ENCODE measurements at places on chromosomes 11 and 22.

DNA sequence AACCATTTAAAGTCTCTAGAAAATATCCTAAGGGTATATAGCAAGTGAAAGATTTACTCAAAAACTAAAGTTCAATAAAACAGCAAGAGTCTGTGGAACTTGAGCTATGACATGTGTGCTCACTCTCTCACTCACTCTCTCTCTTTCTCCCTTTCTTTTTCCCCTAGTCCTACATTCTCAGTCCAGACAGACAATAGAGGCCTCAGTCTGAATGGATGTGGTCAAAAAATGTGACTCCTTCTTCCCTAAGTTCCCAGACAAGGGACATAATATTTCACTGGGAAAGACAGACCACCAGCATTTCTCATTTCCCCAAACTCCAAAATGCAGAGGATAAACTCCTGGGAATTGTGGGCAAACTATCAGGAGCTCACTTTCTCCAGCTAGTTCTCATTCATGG is 17.6 kb upstream of the APLNR start:
- DNase-seq, result no peak

DNA sequence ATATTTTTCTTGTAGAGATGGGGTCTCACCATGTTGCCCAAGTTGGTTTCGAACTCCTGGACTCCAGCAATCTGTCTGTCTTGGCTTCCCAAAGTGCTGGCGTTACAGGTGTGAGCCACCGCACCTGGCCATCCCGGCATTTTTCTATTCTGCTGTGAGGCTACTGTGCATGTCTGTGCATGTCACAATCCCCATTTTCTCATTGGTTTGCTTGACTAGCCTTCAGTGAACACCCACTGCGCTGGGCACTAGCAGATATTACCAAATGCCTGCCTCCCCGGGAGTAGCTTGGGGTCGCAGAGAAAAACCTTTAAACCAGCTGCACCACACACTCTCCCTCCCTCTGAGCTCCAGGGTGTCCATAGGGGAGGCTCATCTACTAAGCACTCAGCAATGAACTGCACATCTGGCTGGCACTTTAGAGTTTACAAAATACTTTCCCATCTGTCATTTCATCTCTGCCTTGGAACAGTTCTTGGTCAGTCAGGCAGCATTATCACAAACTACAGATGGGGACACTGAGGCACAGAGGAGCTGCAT is 4.9 kb downstream of the CSNK1E start:
- no peak for DNase-seq

GRCh38 chr11:124889191-124890091 is 8.2 kb downstream of the ROBO4 start:
- no peak for DNase-seq

- DNase-seq, result no peak
These were observed 57.9 kb upstream of the CRTAM start for GRCh38 chr11:122780296-122780949.

DNA sequence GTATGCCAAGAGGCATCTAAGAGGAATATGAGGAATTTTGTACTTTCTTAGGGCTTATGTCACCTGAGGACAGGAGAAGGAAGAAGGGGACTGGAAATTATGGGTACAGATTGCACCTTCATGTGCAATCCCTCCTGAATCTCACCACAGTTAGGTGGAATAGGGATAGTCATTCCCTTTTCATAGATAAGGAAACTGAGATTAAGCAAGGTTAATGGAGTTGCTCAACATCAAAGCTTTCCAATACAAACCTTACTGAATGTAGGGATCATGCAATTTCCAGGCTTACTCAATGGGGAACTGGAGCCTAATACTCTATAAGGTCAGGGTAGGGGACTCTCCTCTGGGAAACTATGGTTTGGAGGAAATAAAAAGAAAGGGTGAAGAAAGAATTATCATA is 133.0 kb downstream of the C11orf87 start:
- DNase-seq, result no peak

DNA sequence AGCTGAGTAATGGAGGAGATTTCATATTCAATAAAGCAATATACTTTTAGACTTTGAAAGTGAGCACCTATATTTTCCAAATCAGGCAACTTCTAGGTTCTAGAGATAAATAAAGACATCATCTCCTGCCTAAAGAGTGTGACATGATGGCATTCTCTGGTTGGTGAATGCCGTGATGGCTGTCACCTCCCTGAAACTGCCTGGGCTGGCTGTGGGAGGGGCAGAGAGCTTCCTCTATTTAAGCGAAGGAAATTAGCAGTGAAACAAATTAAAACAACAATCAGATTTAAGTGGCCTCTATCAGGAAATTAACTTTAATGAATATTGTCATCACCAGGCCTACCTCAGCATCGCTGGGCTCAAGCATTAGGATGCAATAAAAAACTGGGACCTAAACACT is 113.9 kb downstream of the ARL14EP start:
- DNase-seq, result no peak

DNA sequence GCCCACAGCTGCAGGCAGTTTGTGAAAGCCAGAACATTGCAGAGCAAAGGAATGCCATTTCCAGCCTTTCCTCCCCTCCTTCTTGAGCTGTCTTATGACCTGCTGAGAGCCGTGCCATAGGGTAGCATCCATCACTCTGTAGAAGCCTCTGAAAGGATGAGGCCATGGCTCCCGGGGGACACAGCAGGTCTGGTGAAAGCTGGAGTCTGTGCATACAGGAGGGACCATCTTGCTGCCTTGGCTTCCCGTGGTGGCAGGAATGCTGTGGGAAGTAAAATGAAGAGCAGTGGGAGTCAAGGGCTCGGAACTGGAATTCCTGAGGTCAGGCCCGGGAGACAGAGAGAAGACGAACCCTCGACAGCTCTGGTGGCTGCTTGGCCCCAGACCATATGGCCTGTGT is 30.9 kb downstream of the ANO1 start:
- no peak for DNase-seq

DNA sequence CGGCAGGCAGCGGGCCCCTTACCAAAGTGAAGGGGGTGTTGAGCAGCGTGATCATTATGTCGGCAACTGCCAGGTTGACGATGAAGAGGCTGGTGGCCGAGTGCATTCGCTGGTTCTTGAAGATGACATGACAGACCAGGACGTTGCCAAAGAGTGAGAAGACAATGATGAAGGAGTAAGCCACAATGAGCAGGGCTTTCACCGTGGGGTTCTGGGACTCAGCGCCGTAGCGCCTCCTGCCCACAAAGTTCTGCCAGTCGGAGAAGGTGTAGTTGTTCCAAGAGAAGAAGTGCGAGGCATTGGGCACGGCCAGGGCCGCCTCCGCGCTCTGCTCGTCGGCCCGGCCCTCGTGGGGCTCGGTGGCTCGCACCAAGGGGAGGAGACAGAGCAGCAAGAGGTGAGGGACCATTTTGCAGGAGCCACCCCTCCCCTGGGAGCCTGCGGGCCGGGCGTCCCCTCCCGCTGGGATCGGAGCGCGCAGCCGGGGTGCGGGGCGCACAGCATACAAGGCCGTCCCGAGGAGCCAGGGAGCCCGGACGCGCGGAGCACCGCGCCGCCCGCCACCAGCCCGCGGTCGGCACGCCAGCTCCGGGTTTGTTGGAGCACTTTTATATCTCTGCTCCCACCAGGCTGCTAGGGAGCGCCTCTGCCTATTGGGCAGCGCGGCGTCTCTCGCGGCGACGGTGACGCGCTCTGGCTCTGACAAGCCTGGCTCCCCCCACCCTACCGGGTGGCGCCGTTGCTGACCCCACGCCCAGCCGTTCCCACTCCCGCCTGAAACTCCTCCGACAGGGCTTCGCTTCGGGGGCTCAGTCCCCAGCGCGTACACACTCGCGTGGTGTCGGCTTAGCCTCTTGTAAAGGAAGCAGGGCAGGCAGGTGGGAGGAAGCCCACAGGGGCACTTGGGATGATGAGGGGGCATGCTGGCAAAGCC is at the start of gene GPR83:
Gene GPR83 (minus strand): TSS at position 581 of the 934 bp plus-strand sequence. CDS start 172 bp downstream, at position 409.
- DNase-seq, result peak; percentile 7

DNA sequence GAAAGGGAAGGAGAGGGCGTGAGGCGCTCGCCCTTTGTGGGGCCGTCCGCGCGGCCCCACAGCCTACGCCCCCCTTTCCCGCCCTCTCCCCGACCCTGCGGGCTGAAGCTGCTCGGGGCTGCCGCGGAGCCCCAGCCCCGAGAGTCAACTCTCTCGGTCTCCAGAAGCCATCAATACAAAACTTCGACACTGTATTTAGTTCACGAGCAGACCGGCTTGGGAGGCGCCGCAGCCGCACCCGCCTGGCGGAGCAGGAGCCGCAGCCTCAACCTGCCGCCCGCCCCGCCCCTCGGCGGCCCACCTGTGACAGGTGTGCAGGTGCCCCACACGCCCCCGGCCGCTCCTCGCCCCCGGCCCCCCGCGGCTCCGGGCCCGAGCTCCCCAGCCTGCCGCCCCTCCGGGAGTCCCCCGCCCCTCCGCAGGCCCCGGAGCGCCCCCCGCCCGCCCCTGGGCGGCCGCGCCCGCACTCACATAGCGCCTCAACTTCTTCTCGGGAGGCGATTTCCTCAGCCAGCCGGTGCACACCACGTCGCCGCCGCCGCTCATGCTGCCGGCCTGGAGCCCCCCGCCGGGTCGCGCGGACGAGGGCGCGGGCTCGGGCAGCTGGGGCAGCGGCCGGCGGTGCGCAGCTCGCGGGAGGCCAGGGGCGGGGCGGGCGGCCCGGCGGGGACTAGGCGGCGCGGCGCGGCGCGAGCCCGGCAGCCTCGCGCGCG is at the start of gene GAB2:
Gene GAB2 (minus strand): TSS at position 646 of the 713 bp plus-strand sequence. CDS start 100 bp downstream, at position 546.
- DNase-seq, result no peak

- DNase-seq, result no peak
These were observed 100.3 kb downstream of the FAT3 start for GRCh38 chr11:92324890-92325289.

DNA sequence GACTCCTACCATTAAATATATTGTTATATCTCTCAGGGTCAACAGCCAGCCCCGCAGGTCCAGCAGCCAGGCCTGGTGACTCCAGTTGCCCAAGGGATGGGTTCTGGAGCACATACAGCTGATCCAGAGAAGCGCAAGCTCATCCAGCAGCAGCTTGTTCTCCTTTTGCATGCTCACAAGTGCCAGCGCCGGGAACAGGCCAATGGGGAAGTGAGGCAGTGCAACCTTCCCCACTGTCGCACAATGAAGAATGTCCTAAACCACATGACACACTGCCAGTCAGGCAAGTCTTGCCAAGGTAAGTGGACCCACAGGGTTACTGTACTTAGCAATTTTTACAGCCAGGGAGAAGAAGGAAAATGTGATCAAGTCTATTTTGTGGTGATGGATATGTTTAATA is 35.1 kb downstream of the EP300 start:
- DNase-seq, result no peak

DNA sequence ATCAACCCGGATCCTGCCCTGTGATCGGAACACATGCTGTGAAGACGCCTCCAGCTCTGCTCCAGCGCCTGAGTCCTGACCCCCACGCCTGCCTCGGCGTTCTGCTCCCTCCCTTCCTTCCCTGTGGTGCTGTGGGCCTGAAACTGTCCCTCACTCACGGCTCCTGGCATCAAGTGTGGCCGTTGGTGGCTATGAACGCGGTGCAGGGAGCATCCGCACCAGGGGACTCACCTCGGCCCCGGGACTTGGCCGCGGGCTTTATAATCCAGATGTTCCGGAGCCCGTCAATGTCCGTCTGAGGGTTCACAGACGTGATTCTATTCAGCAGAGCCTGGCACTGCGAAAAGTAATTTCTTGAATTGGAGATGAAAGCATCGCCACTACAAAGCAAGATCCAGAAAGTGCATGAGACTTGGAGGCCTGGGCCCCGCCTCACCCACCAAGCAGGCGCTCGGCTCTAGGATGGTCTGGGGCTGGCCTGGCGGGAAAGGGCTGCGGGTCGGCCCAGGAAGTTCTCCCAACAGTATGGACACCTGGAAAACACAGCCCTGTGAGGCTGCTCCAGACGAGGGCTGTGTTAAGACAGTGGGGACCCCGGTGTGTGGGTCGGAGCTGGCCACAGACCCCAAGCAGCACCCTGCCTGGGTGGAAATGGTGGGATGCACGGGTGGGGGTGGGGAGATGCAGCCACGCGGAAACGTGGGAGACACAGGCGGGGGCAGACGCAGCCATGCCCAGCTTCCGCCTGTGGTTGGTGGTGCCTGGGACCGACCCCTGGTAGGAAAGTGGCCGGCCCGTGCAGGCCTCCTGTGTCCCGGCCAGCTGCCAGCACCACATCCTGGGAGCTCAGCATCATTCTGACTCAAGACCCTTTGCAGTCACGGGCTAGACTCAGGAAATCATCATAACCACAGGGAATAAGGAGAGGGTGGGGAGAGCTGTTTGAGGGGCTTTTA is 21.8 kb upstream of the IL17REL start:
- DNase-seq, result peak; percentile 73

DNA sequence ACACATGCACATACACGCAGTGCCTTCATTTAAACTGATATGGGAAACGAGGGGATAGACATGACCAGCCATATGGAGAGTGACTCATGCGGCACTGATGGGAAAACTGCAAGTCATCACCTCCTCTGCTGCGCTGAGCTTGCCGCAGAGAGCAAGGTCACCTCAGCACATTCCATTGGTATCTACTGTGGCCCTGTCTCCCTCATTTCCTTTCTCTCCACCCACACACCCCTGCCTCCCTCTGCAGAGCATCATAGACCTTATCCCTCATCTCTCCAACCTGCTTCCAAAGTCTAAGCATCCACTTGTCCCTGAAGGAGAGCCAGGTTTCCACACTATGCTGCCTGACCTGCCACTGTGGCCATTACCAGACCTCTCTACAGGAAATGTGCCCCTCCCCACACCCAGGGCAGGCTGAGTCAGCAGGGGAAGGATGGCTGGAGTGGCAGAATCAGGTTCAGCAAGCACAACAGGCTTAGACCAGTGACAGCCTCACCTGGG is 116.9 kb upstream of the SNX19 start:
- DNase-seq, result peak; percentile 38

GRCh38 chr11:11378184-11378940 is 25.3 kb upstream of the CSNK2A3 start:
- DNase-seq, result no peak

DNA sequence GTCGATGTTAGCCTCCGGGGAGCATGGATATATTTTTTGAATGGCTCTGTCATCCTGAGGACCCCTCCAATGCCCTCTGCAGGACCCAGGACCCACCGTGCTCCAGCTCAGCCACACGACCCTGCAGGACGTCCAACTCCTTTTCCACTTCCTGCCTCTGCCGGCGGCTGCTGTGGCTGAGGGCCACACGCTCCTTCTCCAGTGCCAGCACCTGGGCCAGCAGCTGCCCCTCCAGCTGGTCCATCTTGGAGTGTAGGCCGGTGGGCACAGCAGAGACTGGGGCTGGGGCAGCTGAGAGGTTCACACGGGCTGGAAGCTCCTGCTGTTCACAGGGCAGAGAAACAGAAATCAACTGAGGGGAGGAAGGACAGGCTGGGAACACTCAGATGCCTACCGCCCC is 15.6 kb downstream of the NPTXR start:
- DNase-seq, result no peak

Measured in kidney capillary endothelial cell (primary cell).